ENCODE measurements at places on chromosomes 2 and 18.

GRCh38 chr2:230790981-230791380, 73.8 kb upstream of the ITM2C start:
- no peak for DNase-seq

DNA sequence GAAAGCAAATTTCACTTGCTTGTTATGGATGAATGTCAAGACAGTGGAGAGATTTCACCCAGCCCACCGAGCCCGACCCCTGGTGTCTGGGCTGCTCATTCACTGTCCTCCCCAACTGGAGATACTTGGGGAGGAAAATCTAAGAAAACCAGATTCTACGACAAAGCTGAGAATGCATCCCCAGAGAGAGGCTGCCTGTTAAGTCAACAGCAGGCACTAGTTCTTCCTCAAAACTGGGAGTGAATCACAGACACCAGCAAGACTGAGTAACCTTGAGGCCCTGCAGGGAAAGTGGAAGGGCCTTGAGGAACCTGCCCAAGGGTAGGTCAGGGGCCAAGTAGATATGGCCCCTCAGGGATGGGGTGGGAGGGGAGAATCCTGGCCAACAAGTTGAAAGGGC, 34.2 kb upstream of the MLPH start:
- DNase-seq: no peak

DNA sequence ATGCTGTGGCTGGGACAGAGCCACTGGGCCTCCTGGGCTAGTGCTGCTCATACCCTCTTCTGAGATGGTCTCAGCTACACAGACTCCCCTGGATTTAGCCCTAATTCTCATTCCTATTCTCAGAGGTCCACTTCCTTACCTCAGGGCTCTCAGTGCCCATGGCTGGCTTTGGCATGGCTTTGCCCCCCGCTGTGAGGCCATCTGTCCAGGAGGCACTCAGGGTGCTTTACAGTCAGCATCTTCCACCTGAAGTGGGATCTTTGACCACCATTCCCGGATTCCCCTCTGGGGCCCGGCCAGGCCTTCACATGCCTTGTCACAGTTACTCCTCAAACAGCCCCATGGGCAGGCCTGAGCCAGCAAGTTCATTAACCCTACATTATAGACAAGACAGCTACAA, 161.8 kb downstream of the CELF4 start:
- no peak for DNase-seq

DNA sequence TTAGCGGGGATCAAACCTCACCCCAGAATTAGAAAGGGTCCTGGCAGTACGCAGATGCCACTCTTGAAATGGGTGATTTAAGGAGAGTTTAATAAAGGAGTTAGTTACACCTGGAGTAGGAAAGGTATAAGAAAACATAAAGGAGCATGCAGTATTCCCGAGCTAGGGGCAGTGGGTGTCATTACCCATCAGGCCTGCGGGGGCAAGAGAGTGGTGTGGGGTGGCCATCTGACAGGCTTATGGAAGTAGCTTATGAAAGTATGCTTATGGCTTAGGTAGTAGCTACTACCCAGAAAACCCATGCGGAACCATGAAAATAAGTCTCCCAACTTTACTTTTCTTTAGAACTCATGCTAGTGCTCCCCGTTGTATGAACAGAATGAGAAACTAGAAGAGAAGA, 568.9 kb upstream of the ACVR2A start:
- DNase-seq: no peak

DNA sequence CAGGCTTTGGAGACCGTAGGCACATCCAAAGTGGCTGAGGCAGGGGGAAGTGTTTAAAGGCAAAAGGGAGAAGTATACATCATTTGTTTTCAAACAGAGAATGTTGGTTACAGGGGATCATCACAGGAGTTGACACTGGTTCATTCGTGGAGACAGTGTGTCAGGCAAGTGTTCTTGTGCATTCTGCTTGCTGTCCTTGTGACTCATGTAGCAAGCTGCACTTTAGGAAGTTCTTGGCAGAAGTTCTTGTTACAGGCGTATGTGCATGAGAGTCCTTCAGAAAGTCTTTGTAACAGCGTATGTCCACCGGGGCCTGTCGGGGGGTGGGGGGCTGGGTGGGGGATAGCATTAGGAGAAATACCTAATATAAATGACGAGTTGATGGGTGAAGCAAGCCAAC, 36.5 kb upstream of the B4GALT6 start:
- no peak for DNase-seq

DNA sequence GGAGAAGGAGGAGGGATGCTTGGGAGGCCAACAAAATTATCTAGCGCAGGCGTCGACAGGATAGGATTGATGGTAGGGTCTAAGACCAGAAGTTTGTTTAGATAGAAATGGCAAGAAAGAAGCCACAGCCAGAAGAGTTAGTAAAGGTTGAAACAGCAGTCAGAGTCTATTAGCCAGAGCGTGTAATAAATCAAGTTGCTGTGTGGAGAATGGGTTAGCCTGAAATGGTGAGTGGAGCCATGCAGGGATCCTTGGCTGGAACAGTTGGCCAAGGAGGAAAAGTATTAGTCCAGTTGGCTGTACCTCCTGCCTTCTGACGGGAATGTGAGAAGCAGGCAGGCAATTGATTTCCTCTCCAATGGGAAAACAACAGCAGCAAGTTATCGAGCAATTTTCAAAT, 190.7 kb upstream of the CCDC68 start:
- no peak for DNase-seq

- no peak for DNase-seq
These were observed 9.2 kb downstream of the G6PC2 start for GRCh38 chr2:168910330-168910729.
